ENCODE measurements at places on chromosomes 7 and 10. TPM values are rescaled to one million over a fixed set of nuclear protein-coding genes. Genes with fewer than 3 reads are reported as not detected.

The PIP gene
- not detected for total RNA-seq

The RTKN2 gene
- 10.8 TPM for total RNA-seq

The SFRP4 gene
- 1.2 TPM for total RNA-seq

The LRRC17 gene
- 0.38 TPM for total RNA-seq

The PNLIPRP3 gene
- total RNA-seq: not detected

The CCL24 gene
- total RNA-seq: not detected

The KAT6B gene
- 9.5 TPM for total RNA-seq

The CHST15 gene
- total RNA-seq: 1.1 TPM

The SLC26A3 gene
- total RNA-seq: 0.08 TPM

The HOXA6 gene
- 1.3 TPM for total RNA-seq

The RAB19 gene
- total RNA-seq: 0.31 TPM

The ARHGAP22 gene
- not detected for total RNA-seq

The UTF1 gene
- not detected for total RNA-seq

The PTPN20 gene
- total RNA-seq: not detected

The ZWINT gene
- total RNA-seq: 166 TPM

The SMC3 gene
- 48.0 TPM for total RNA-seq

The TRIM50 gene
- 21.1 TPM for total RNA-seq

The CYP2W1 gene
- total RNA-seq: 31.7 TPM

The RBP4 gene
- 642 TPM for total RNA-seq

The ZNF425 gene
- 0.97 TPM for total RNA-seq

The GPR15LG gene
- total RNA-seq: not detected

The IL6 gene
- not detected for total RNA-seq

The ING3 gene
- total RNA-seq: 12.8 TPM

The PBLD gene
- 3.1 TPM for total RNA-seq

The CWF19L1 gene
- total RNA-seq: 42.1 TPM

The MMD2 gene
- not detected for total RNA-seq

The NT5C3A gene
- total RNA-seq: 22.8 TPM

The LHPP gene
- total RNA-seq: 5.2 TPM

The IFRD1 gene
- total RNA-seq: 55.5 TPM

The TRRAP gene
- total RNA-seq: 10.5 TPM

The ABI1 gene
- 29.3 TPM for total RNA-seq

The TWIST1 gene
- total RNA-seq: not detected

The OR9A2 gene
- total RNA-seq: not detected

The C10orf62 gene
- total RNA-seq: 0.28 TPM

The AKR1C4 gene
- total RNA-seq: 0.28 TPM

The DPY19L1 gene
- total RNA-seq: 32.6 TPM

The HACD1 gene
- total RNA-seq: 47.6 TPM

The MALRD1 gene
- total RNA-seq: 5.0 TPM

The RSPH10B2 gene
- total RNA-seq: 0.31 TPM

The DKK1 gene
- 262 TPM for total RNA-seq

The SPDYE2 gene
- total RNA-seq: not detected

The MEOX2 gene
- total RNA-seq: not detected

The MCU gene
- total RNA-seq: 28.7 TPM

The HOXA5 gene
- 3.2 TPM for total RNA-seq

The LRRN3 gene
- not detected for total RNA-seq

The NPFFR1 gene
- total RNA-seq: not detected

The DGKB gene
- total RNA-seq: not detected

The SPDYE2B gene
- total RNA-seq: not detected

The PRTFDC1 gene
- not detected for total RNA-seq

The MSS51 gene
- total RNA-seq: 0.18 TPM

The C10orf53 gene
- total RNA-seq: not detected

The IKZF1 gene
- total RNA-seq: not detected

The BLNK gene
- total RNA-seq: not detected

The MYL10 gene
- total RNA-seq: not detected

The HMX3 gene
- total RNA-seq: not detected

The GLI3 gene
- not detected for total RNA-seq

The TLX1 gene
- 0.07 TPM for total RNA-seq

Data from HepG2 (cell line).